ENCODE measurements at places on chromosomes 4 and X.

DNA sequence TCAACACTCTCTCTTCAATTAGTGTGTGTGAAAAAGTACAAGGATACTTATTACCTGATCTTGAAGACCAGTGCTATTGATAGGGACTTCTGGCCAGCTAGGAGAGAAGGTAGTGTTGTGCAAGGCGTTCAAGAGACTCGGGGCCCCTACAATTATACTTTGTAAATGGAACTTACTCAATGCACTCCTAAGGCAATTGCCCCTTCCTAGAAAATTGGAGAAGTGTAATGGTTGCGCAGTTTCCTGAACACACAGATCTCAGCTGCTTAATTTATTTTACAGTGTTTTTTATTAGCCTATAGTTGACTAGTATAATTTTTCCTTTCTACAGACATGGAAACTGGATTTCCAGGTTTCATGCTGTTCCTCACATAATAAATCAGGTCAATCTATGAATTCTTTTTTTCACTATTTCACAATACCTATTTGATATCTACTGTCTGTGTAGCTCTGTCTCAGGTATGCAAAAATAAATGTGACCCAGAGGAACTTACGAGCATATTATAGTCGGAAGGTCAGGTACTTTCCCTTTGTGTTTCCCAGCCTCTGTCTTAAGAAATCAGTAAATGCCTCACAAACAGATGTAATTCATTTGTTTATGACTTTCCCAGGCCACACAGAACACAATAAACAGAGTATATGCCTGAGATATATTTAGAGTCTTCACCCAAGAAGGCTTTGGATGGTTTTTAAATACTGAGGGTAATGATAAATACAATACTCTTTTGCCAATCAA is 89.1 kb upstream of the TET2 start:
- DNase-seq, result no peak

DNA sequence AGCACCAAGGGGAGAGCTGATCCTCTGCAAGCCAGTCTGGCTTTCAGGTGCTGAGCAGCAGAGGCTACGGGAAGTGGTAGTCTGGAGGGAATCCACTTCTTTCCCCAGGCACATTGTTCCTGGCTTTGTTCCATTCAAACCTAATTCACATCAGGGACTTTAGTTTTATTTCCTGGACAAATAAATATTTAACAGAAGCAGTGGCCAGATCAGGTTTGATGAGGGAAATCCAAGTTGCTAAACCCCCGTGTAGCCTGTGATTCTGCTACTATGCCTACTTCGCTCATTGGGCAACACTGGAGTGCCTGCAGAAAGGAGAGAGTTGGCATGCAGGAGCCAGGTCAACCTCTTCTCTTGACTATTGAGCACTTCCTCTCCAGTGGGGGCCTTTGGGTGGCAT is 13.8 kb upstream of the STBD1 start:
- no peak for DNase-seq

GRCh38 chr4:55965585-55965984 is 16.8 kb downstream of the CEP135 start:
- no peak for DNase-seq

DNA sequence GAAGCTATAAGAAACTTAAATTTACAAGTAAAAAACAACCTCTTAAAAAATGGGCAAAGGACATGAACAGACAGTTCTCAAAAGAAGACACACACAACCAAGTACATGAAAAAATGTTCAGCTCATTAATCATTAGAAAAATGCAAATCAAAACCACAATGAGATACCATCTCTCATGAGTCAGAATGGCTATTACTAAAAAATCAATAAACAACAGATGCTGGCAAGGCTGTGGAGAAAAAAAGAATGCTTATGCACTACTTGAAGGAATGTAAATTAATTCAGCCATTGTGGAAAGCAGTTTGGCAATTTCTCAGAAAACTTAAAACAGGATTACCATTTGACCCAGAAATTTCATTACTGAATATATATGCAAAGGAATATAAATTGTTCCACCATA is 666.3 kb upstream of the GRIA3 start:
- peak; percentile 20 for DNase-seq

- no peak for DNase-seq
These were observed 109.6 kb downstream of the PPP3CA start for GRCh38 chr4:101237773-101238172.

DNA sequence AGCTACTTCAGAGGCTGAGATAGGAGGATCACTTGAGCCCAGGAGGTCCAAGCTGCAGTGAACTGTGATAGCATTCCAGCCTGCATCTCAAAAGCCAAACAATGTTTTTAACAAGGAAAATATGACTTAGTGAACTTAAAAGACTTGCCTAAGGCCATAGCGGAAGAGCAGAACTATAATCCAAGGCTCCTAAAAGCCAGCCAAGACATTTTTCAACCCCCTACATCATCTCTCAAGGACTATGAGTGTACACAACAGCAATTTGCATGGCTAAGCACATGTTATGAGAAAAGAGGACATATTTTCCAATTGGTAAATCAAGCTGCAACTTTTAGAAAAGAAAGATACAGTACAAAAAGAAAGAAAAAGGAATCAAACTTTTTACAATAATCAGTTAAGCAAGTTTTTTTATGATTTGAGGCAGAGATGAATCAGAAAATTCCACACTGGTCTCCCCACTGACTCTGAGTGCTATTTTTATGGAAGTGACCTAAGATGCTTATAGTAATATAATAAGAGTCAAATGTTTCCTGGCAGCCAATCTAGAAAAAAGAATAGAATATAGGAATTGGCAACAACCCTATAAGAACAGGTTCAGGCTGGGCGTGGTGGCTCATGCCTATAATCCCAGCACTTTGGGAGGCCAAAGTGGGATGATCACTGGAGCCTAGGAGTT is 9.8 kb upstream of the ACOT9 start:
- DNase-seq, result peak; percentile 51

DNA sequence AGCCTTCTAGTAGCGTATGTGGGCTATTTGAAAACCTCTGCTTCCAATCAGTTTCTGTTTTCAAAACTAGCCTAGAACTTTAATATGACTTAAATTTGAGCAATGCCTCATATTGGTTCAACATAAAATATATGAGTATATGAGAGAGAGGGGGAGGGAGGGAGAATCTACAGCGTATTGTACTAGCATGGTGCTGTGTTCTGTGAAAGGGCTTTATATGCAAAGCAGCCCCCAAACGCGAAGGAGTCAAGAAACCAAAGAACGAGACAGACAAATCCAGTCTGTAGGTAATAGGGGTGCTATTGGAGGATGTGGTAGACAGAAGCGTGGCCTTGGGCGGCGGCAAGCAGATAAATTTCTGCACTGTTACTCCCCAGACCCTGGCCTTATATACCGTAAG is 784 bp upstream of the ANXA5 start:
- peak; percentile 11 for DNase-seq

DNA sequence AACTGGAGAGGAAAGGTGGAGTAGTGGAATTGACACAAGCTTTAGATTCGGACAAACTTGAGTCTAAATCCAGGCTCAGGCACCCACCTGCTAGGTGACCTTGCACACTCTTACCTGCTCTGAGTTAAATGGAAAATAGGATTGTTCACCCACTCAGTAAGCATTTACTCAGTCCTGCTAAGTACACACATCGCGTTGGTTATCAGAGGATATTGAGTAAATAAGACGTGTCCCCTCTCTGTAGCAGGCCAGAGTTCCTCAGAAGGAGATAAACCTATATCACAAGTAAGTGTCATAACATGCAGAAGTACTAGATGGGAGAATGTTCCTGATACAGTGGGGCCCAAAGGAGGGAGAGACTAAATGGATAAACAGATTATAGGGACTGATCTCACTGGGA is 117.7 kb downstream of the SMIM20 start:
- peak; percentile 22 for DNase-seq

GRCh38 chr4:45661893-45662292 is 462.0 kb downstream of the GABRG1 start:
- no peak for DNase-seq

- no peak for DNase-seq
These were observed 38.9 kb upstream of the RAP1GDS1 start for GRCh38 chr4:98222306-98222705.

DNA sequence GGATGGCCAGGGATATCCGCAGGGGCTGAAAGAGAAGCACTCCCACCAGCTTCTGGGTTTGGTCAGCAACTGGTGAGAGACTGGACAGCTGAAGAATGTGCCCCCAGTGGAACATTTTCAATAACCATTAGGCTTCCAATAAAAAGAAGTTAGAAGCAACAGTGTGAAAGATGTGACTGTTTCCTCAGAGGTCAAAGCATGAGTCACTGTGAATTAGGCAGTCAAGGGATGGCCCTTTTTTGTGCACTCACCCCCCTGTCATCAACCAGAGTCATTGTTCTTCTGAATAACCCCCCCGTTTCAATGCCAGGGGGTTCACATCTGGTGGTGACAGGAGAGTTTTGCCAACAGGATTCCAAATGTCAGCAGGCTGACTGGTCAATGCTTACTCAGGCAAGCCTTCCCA is 74.6 kb upstream of the SH3RF1 start:
- DNase-seq, result peak; percentile 86

DNA sequence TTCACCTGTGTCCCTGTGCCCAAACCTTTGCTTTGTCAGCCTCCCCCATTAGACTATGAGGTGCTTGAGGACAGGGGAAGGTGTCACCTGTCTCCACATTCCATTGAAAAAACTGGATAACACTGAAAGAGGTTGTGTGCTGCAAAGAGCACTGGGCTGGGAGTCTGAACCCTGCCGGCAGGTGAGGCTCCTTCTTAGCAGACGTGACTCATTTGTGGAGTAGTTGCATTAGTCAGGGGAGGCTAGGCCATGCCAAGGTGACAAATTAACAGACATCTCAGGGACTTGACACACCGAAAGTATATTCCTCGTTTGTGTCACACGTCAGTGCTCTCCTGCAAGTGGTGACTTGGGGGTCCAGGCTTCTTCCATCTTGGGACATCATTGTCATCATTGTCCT is 95.9 kb upstream of the STX18 start:
- peak; percentile 51 for DNase-seq

DNA sequence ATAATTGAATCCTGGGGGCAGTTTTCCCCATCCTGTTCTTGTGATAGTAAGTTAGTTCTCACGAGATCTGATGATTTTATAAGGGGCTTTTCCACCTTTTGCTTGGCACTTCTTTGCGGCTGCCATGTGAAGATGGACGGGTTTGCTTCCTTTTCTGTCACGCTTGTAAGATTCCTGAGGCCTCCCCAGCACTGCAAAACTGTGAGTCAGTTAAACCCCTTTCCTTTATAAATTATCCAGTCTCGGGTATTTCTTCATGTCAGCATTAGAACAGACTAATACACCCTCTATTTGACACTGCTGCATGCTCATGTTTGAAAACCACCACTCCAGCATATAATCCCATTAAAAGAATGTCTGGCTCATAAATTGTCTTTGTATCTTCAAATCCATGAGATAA is 264.4 kb upstream of the ITM2A start:
- no peak for DNase-seq

- DNase-seq, result peak; percentile 10
These were observed 63.8 kb downstream of the ARFIP1 start for GRCh38 chr4:152843481-152844090.

DNA sequence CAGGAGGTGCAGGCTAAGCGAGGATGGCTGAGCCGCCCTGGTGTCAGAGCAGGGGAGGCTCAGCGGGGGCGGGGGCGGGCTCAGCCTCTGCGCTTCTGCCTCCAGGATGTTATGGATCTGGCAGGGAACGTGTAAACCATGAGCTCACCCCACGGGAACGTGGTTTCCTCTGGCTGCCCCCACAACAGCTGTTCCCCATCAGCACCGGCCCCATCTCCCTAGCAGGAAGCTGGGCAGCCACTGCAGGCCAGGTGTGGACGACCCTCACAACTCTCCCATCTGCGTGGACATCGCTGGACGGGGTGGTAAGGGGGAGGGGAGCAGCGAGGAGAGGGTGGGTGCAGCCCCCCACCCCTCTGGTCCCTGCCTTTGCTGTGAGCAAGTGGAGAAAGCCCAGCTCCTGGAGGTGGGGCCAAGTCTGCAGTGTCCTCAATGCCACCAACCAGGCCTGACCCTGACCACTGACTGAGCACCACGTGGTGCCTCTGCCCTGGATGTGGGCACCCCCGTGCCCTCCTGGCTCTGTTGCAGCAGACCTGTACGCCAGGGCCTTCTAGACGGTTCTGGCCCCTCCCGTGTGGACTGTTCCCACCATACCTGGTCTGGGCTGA is 28.1 kb upstream of the SPON2 start:
- no peak for DNase-seq
